ENCODE measurements at places on chromosomes 1 and 21. TPM values are rescaled to one million over a fixed set of nuclear protein-coding genes. Genes with fewer than 3 reads are reported as not detected.
A peak's percentile ranks its signal among the peaks of the same experiment; 100 is the strongest.

- DNase-seq, result no peak
These were observed 459.9 kb upstream of the CAMK1G start for GRCh38 chr1:209123601-209124000.

GRCh38 chr1:50232336-50232735 is 123.6 kb downstream of the ELAVL4 start:
- DNase-seq, result no peak

DNA sequence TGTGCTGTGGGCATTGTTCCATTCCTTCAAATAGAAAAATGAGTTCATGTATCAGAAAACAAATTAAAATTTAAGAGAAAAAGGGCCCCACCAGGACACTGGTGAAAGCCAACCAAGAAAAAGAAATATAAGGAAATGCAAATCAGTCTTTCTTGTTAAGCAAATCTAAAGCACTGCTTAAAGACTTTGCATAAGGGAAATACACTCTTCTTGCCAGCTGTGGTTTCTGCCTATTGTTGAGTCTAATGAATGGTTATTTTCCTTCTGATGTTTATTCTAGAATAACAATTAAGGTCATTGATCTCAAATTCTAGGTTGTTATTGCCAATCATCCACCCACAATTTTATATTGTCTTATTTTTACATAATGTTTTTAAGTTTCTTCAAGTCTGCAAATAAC is 158.6 kb upstream of the SNX7 start:
- no peak for DNase-seq

- no peak for DNase-seq
These were observed 93.1 kb upstream of the ETS2 start for GRCh38 chr21:38712664-38713063.

DNA sequence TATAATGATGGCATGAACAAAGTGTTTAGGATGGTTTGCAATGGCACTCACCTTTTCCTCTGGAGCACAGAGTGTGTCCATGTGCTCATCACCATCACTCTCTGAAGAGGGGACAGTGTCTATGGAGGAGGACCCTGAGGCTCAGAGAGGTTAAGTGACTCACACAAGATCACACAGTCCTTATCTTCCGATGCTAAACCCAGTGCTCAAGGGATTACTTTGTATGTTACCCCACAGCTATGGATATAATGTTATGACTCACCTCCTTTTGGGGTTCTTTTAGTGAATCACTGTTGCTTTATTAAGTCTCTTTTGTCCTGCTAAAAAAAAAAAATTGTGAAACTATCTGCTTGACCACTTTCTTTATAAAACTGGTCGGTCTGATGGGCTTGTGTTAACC is 67.6 kb downstream of the TENT5C start:
- DNase-seq, result no peak

- DNase-seq, result no peak
These were observed 58.8 kb downstream of the CAPZB start for GRCh38 chr1:19426294-19427086.

- no peak for DNase-seq
These were observed 8.5 kb upstream of the ACBD6 start for GRCh38 chr1:180510882-180511281.

DNA sequence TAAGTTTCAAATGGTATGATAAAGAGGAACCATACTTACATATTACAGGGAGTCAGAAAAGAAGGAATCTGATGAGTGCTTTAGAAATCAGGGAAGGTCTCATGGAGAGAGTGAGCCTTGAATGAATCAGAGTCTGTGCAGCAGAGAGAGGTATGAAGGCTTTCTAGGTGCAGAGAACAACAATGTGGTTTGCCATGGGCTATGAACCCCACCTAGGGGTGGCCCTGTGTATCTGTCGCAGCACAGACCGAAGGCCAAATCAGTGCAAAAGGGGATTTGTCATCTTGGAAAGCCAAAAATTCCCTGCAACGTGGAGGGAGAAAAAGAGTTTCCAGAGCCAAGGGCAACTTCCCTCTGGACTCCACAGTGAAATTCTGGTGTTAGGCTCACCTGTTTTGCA is 3.5 kb downstream of the PAPPA2 start:
- no peak for DNase-seq

DNA sequence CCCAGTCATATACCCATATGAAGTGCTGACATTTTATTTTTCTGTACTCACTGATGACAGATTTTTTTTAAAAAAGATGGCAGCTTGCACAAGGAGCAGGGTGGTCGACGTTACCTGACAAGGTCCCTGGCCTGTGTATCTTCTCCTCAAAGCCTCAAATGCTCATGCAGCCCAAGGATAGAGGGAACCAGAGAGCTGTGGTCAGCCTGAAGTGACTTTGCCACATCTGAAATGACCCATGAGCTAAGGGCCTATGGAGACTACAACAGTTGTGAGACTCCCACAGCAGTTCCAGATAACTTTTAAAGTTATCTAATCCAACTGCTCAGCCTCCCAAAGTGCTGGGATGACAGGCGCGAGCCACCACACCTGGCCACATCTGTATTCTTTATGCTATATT is 131.1 kb downstream of the GLUL start:
- DNase-seq, result no peak

- peak; percentile 79 for DNase-seq
These were observed 88.6 kb downstream of the NUF2 start for GRCh38 chr1:163410073-163410999.

DNA sequence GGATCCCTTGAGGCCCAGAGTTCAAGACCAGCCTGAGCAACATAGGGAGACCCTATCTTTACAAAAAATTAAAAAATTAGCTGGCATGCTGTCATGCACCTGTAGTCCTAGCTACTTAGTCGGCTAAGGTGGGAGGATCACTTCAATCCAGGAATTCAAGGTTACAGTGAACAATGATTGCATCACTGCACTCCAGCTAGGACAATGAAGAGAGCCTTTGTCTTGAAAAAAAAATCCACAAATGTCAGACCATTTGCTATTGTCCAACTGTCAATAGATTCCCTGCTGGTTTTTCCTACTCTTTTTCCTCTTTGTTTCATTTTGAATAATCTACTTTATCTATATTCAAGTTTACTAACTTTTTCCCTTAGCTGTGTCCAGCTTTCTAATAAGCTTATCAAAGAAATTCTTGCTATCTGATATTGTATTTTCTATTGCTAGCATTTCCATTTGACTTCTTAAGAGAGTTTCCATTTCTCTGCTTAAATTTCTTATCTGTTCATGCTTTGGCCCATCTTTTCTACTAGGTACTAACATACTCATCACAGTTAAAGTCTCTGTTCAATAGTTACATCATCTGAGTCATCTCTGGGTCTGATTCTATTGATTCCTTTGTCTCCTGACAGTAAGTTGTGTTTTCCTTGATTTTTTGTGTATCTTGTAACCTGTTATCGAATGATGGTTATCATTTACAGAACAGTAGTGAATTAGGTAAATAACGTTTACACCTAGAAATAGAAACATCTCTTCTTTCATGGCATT is 14.8 kb downstream of the MT1HL1 start:
- no peak for DNase-seq

GRCh38 chr1:94335950-94336349 is 82.2 kb upstream of the ABCD3 start:
- peak; percentile 87 for DNase-seq

- DNase-seq, result peak; percentile 48
These were observed 30.4 kb downstream of the APP start for GRCh38 chr21:26140164-26140579.

DNA sequence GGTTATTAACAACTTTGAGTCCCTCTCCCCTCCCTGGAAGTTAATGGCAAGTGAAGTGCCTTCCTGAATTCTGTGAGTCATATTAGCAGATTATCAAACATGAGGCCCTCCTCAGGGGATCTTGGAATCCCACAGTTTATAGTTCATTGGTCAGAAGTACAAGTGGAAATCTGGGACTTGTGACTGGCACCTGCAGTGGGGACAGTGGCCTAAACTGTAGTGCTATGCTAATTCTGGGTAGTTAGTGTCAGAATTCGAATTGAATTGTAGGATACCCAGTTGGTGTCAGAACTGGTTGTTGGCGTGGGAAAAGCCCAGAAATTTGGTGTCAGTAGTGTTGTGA is 26.2 kb downstream of the ZYG11B start:
- DNase-seq, result no peak

DNA sequence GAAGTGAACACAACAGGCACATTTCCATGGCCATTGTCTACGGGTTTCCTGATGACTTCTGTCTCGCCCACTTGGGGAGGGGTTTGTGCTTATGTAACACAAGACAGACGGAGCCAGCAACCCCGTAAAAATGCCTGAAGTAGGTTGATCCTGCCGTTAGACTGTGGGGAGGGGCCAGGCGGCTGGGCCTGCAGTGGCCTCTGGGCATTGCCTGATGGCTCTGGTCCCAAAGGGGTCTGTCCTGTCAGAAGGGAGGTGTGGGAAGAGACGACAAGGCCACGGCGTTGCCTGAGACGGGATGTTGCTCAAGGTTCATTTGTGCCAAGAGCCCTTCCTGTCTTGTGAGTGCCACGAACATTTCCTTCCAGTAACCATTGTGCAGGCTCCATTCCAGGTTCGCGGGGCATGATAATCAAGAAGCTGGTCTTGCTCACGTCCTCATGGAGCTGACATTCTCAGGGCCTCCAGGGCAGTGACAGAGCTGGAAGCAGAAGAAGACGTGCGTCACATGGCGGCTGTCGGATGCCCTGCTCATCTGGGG is 44.7 kb downstream of the ABCG1 start:
- DNase-seq, result no peak

- DNase-seq, result no peak
These were observed 299.1 kb downstream of the CAMTA1 start for GRCh38 chr1:7084232-7084894.

DNA sequence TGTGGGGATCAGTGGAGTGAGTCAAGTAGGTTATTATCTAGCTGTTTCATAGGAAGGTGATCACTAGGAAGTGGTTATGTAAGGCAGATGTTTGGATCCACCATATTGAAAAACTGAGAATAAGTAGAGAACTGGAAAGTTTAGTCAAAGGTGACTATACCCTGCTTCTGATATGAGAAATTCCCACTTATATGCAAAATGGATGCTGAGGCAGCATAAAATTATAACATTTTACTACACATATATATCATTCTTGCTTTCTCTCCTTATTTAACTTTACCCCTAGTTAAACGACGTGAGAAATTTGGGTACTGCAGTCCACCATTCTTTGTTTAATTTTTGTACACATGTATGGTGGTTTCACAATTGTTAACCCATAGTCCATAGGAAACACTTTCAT is 142.4 kb downstream of the ADGRL4 start:
- DNase-seq, result no peak

DNA sequence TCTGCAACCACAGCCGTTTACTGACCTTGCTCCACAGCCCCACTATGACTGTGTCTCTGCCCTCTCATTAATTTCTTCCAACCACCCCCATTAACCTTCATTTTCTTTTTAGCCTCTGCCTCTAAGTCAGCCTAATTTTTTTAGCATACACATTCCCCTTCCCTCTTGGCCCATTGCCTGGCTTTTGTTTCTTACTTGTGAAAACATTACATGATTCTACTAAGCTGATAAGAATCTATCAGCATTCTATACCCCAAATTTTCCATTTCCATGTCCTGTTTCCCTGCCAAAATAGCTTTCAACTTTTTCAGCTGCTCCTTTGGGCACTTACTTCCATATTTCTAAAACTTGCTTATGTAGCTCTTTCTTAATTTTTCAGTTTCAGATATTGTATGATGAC is 79.8 kb downstream of the PCP4 start:
- DNase-seq, result peak; percentile 18

- no peak for DNase-seq
These were observed 184.6 kb downstream of the PCP4 start for GRCh38 chr21:40051801-40052200.

GRCh38 chr1:47235241-47235681 is 3.2 kb upstream of the TAL1 start:
- DNase-seq, result peak; percentile 49

DNA sequence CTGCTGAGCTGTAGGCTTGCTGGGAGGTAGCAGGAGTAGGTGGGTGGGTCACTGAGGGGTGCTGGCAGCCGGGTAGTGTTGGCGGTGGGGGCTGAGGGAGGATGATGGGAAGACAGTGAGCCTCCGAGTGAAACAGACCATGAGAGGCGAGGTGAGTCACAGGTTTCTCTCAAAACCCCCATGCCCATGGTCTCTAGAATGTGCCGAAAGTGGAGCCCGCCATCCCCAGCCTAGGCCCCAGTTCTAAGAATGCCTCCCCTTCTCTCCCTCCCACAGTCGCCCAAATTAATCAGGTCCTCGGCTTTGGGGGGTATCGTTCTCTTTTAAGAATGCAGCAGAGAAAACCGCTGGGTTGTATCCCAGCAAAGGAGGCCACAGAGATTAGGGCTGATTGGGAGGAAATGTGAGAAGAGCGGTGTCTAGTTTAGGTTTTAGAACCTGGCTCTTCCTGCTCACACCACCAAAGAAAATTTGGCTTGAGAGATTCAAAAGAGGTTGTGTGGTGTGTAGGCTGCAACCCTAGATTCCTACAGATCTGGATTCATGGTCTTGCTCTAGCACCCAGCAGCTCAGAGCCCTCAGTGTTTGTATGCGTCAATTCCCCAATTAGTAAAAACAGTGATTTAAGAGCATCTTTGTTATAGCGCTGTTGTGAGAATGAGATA is 27.7 kb upstream of the IL19 start:
- DNase-seq, result no peak

Gene CELA2A
- total RNA-seq, result not detected

Gene WNT2B
- total RNA-seq, result 0.15 TPM

Gene PLCH2
- 0.56 TPM for total RNA-seq

Gene FNDC10
- total RNA-seq, result 1.9 TPM
